ENCODE measurements at places on chromosomes 11 and 22.
A peak's percentile ranks its signal among the peaks of the same experiment; 100 is the strongest.

DNA sequence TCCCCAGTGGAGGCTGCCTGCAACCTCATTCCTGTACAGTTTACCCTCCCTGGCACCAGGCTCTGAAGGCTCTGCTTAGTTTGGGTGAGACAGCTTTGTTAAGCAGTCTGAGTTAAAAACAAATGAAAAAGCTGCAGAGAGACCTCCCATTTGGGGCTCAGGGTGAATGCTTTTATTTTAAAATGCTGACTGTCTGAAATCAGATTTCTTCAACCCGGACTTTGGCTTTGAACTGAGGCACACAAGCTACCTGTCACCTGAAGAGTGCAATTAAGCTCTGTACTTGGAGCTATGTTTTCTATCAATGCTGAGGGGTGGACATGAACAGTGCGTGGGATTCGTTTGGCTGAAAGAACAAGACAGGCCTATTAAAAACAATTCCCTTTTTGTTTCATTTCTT lies 217.5 kb upstream of the SORL1-AS1 start:
- DNase-seq, result no peak

DNA sequence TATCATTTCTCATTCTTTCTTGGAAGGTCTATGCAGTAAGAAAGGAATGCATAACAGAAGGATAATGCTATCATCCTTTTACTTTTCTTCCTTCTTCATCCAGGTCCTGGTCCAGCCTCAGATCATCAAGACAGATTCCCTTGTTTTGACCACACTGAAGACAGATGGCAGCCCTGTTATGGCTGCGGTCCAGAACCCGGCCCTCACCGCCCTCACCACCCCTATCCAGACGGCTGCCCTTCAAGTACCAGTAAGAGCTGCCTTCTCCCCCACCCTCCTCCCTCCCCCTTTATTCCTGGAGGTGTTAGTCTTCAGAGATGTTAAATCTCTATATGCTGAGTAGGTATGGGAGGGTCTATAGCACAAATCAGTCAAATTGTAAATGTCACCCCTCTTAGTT lies 37.9 kb downstream of the SREBF2 start:
- peak; percentile 57 for DNase-seq

- no peak for DNase-seq
Measured at GRCh38 chr11:46299451-46299961, 22.0 kb downstream of the CREB3L1 start.

- no peak for DNase-seq
Measured at GRCh38 chr11:82303671-82304070, 430.0 kb downstream of the FAM181B start.

GRCh38 chr11:113440816-113441215 lies 34.4 kb downstream of the DRD2 start:
- no peak for DNase-seq

GRCh38 chr11:116287866-116288265 lies 484.9 kb downstream of the BUD13 start:
- no peak for DNase-seq

DNA sequence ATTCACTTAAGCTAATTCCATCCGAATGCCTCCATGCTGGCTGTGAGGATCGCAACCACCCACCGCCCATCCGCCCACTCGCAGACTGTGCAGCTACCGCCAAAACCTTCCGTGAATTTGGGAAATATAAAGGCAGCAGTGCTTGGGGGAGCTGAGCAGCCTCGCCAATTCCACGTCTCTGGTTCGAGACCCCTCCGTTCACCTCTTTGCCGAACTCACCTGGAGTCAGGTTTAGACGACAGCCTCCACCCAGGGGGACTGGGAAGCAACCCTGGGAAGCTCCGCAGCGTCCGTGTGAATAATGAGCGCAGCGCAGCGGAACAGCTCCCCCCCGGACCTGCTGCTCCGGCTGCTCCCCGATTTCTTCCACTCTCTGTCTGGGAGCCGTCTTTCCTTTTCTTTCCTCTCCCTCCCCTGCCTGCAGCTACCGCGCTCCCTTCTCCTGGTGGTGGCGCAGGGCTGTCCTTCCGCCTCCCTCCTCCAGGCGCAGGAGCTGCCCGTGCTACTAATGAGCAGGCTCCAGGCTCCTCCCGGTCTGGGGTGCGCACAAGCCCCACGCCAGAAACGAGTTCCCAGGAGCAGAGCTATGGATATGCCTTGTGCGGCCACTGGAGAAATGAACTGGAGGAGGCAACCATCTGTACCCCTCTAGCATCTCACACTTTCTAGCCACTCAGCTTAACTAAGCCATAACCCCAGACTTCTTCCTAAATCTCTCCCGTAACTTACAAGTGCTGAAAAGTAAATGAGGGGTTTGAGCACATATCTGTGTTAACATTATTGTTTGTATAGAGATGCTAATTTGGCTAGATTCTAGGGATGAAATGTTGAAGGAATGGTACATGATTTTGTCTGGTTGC lies 107.3 kb downstream of the XKR3 start:
- DNase-seq, result no peak

DNA sequence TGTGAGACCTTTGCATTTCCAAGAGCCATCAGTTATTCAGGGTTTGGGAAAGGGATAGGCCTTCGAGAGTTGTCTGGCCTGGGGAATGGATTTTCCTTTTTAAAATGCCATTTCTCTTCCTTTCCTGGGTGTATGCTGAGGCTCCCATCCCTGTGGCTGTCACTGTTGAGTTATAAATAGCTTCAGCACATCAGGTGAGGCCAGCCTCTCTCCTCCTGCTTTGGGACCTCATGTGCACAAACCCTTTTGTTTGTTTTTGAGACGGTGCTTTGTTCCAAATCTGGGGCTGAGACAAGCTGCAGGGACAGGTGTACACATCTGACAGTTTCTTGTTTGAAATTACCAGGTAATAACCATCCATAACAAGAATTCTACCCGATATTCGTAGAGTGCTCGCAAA lies 1.3 kb downstream of the TEF start:
- DNase-seq, result no peak

- no peak for DNase-seq
Measured at GRCh38 chr11:46075928-46076327, 45.3 kb downstream of the PHF21A start.

GRCh38 chr11:13883042-13883441 lies 79.5 kb upstream of the SPON1 start:
- no peak for DNase-seq

DNA sequence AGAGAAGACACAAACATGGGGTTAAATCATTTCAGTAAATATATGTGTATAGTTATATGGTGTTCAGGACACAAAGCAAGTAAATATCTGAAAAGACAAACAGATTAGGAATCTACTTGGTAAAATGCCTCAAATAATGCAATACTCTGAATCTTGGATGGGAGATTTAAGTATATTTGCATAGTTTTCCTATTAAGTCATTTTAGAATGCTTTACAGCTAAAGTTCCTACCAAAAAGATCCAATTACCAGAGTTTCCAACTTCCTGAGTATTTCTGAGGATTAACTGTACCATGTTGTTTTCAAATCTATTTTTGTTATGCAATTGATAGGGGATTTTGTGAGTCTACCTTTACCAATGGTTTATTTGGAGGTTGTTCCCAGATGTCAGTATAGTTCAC lies 424.4 kb upstream of the CCDC179 start:
- no peak for DNase-seq

DNA sequence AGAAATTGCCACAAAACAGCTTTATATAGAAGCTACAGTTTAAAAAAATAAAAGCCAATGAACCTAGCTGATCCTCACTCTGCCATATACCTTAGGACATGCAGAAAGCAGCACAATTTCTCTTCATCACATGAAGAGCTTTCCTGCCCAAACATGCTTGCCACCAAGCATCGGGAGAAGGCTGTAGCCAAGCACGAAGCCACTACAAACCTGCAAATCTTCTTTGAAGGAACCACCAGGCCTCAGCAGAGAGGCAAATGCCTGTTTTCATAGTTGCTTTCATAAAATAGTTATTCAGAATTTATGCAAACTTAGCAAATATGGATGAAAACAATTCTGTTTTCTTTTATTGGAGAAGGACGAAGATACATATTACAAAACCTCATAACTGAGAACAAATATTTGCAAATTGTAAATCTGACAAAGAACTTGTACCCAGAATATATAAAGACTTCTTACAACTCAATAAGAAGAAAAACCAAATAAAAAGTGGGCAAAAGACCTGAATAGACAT lies 100.3 kb downstream of the RBFOX2 start:
- peak; percentile 56 for DNase-seq

DNA sequence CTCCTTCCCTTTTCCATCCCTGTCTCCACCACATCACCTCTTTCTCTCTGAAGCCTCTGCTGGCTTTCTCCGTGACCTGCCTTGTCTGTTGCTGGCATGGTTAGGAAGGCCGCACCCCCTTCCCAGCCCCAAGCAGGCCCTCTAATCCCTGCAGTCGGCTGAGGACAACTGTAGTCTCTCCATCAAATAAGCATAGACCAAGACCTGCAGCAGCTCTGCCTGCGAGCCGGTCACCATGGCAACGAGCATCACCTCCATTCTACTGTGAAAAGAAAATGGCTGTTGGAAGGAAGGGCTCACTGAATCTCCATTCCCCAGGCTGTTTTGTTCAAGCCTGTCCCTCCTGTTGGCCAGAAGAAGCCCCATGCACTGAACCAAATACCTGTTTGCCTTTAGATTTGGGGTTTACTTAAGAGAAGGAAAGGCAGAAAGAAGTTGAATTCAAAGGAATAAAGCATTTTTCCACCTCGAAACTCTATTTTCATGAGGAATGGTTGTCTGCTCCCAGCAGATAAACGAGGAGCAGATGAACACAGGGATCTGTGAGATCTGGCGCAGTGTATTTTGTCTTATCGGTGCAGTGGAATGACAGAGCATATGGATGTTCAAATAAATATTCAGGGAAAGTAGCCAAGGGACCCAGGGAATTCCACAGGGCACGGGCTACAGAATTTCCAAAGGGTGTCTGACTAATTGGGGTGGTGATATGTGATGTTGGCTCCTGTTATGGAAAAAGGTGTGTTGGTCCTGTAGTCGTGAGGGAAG lies 113.1 kb upstream of the TTC12 start:
- no peak for DNase-seq

GRCh38 chr11:120024046-120024445 lies 113.9 kb downstream of the TRIM29 start:
- DNase-seq, result peak; percentile 24

DNA sequence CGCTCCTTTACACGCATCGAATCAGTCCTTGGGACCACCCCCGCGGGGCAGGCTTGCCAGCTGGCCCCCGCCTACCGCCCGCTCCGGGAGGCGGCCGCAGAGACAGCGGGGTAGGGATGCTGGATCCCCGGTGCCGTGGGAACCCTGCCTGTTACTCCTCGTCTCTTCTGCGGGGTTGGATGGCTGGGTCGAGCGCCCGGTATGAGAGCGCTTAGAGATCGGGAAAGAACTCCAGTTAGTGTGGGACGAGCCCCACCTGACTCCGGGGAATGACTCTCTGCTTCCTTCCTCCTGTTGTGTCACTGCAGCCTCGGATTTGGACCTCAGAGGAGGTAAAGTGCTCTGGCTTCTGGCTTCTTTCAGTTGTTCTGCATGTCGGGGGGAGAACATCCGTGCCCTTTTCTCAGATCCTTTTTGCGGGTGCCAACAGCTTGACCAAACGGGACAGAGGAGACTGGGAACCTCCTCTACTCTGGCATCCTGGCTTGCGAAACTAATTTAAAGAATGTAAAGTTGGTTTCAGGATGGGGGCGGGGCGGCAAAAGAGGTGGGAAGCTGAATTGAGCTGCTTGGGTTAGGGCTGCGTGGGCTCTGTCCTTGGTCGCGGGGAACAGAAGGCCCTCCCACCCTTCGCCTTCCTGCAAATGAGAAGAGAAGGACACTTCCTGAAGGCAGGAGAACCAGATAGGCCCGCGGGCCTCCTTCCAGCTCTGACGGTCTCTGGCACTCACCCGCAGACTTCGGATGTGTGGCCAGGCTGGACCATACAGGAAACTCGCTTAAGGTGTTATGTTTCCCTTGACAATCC lies 938 bp downstream of the LAYN start:
- no peak for DNase-seq

All from DMS79 treated with DMSO at 0.1 percent for 48 hours (cell line).